HFFc6 (cell line): ENCODE measurements at places on chromosomes 12 and 14. TPM values are rescaled to one million over a fixed set of nuclear protein-coding genes. Genes with fewer than 3 reads are reported as not detected.
A peak's percentile ranks its signal among the peaks of the same experiment; 100 is the strongest.

The SLC6A13 gene
- not detected in 3 replicates for total RNA-seq

GRCh38 chr14:105126126-105126980 lies 42.2 kb downstream of the JAG2 start:
- DNase-seq: no peak
- H3K4me3 ChIP-seq: no peak overlapping the region
- H3K36me3 ChIP-seq: peaks cover 4% of the 10 kb centered on the region
- H3K4me1 ChIP-seq: no peaks in the 10 kb centered on the region
- peaks cover 43% of the 10 kb centered on the region for H3K27me3 ChIP-seq
- H3K27ac ChIP-seq: no peak overlapping the region

The LRFN5 gene
- total RNA-seq: not detected in 2 replicates

The CHGA gene
- total RNA-seq: not detected in 3 replicates

DNA sequence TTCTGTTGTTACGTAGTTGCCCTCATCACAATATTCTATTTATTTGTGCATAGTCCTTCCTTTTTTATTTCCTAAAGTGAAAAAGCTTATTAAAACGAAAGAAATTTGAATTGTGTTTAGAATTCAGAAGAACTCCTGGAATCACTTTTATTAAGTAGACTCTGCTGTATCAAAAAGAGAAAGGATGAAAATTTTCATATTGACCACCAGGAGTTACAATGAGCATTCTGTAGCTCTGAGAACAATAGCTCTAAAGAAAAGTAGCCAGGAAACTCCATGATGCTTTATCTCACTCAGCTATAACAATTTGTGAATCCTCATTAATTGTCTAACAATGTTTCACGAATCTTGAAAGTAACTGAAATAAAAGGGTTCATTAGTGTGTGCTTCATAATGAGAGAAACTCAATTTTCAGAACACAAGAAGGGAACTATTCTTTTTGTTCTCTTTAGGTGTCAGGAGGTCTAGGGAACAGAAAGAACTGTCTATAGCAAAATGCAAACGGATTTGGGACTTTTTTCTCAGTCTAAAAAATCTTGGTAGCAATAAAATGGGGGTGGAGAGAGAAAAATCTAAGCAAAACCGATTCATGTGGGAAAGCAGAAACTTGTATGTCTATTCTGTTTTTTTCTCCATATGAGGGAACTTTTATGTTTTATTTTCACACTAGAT lies 19.3 kb downstream of the ASCL1 start:
- no peaks in the 10 kb centered on the region for H3K4me1 ChIP-seq
- no peak overlapping the region for H3K4me3 ChIP-seq
- H3K27me3 ChIP-seq: no peaks in the 10 kb centered on the region; the same call in 1 of the 2 replicates
- no peak overlapping the region for H3K27ac ChIP-seq
- no peaks in the 10 kb centered on the region for H3K36me3 ChIP-seq
- DNase-seq: no peak

DNA sequence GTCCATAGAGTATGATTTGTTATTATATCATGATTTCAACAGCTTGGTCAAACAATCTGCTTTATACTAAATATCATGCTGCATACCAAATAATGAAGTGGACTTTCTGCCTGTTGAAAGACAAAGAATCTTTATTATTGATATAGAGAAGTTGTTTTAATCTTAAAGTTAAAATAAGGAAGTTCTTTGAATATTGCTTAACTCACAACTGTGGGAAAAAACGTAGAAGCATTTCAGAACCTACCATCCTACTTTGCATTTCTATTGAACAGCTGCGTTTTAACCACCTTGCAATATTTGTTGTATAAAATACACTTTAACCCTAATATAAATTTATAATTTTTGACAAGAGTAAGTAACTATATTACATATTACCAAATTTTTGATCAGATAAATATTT lies 22.9 kb upstream of the ARL1 start:
- no peak for DNase-seq
- H3K4me1 ChIP-seq: no peaks in the 10 kb centered on the region
- H3K36me3 ChIP-seq: no peaks in the 10 kb centered on the region
- no peaks in the 10 kb centered on the region for H3K27me3 ChIP-seq
- no peak overlapping the region for H3K27ac ChIP-seq
- no peak overlapping the region for H3K4me3 ChIP-seq

- peaks cover 38% of the 10 kb centered on the region for H3K4me1 ChIP-seq
- peak; percentile 3 for DNase-seq
- 0 out of 2 replicates have a peak overlapping the region, but pooled peaks have one; percentile 33 for H3K4me3 ChIP-seq
- peaks cover 5% of the 10 kb centered on the region; the same call in 1 of the 2 replicates for H3K36me3 ChIP-seq
- H3K27ac ChIP-seq: peak overlapping the region; percentile 25; the same call in 1 of the 2 replicates
- H3K27me3 ChIP-seq: no peaks in the 10 kb centered on the region
Observed at GRCh38 chr12:25759752-25760151, 198.7 kb upstream of the RASSF8 start.

DNA sequence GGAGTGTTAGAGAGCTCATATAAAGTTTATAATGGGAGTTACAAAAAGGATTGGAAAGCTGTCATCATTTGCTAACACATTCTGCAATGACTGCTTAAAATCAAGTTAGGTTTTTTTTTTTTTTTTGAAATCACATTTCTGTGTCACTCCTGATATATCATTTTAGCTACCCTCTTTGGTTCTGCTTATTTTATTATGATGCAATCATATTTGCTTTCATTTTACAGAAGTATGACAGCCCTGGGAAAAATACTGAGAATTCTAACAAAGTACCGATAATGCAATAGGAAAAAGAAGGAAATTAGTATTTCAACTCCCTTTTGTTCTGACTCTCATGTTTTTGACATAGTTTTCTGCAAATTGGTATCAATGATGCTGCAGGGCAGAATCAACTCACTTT lies 71.6 kb upstream of the MDGA2 start:
- H3K4me3 ChIP-seq: no peak overlapping the region
- H3K4me1 ChIP-seq: no peaks in the 10 kb centered on the region
- no peak overlapping the region for H3K27ac ChIP-seq
- no peaks in the 10 kb centered on the region; the same call in 1 of the 2 replicates for H3K36me3 ChIP-seq

DNA sequence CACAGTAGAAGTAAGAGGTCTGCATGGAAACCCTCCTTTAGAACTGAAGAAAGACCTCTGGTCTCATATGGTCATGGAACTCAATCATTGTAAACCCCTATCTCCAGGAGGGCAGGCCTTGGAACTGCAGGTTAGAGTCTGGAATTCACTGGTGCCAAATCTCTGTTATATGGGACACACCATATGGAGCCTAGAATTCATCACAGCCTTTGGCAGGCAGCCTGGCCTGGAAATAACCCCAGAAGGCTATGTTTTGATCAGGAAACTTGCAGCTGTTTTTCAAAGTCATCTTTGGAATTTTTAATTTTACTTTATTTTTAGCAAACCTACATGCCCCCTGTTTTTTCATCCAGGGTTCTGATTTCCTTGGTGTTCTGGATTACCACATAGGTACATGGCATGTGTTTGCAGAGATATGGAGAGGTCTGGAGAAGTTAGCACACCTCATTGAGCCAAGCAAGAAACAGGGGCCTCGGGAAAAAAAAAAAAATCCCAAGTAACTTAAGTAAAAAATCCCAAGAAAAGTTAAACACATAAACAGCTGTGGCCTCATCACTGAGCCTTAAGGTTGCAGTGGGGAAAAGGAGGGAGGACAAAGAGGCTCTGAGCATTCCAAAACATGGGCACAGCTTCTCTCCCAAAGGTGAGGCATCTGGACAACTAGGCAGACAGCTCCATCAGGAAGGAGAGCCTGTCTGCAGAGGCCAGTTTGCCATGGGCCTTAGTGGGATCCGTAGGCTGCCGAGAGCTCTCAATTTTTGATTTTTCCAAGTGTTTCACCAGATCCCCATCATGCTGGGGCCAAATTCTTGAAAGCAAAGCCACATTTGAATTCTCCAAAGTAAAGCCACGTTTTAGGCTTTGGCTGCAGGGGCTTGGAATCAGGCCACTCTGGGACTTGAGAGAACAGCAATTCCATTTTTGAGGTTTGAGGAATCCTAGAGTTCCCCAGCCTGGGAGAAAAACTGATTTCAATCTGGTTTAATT lies 339.6 kb upstream of the TBX3 start:
- H3K4me3 ChIP-seq: no peak overlapping the region
- H3K27ac ChIP-seq: no peak overlapping the region
- H3K36me3 ChIP-seq: peaks cover 4% of the 10 kb centered on the region; the same call in 1 of the 2 replicates
- peaks cover 5% of the 10 kb centered on the region; the same call in 1 of the 2 replicates for H3K4me1 ChIP-seq

GRCh38 chr12:48827026-48827425 lies 8.7 kb downstream of the CACNB3 start:
- DNase-seq: no peak
- H3K36me3 ChIP-seq: peaks cover 18% of the 10 kb centered on the region
- peaks cover 2% of the 10 kb centered on the region for H3K27me3 ChIP-seq

GRCh38 chr12:104750061-104750460 lies 208.0 kb downstream of the SLC41A2 start:
- peak overlapping the region; percentile 17 for H3K27ac ChIP-seq
- H3K36me3 ChIP-seq: no peaks in the 10 kb centered on the region
- H3K4me3 ChIP-seq: peak overlapping the region; percentile 3; the same call in 1 of the 2 replicates
- H3K27me3 ChIP-seq: peaks cover 18% of the 10 kb centered on the region

The CCDC38 gene
- not detected in 3 replicates for total RNA-seq

- H3K4me1 ChIP-seq: peaks cover 46% of the 10 kb centered on the region
- peak; percentile 65 for DNase-seq
- no peaks in the 10 kb centered on the region; the same call in none of the 2 replicates for H3K27me3 ChIP-seq
- H3K27ac ChIP-seq: peak overlapping the region; percentile 34; the same call in 1 of the 2 replicates
- no peaks in the 10 kb centered on the region for H3K36me3 ChIP-seq
- peak overlapping the region; percentile 87 for H3K4me3 ChIP-seq
Observed at GRCh38 chr12:55743406-55744339, 751 bp downstream of the GDF11 start.

DNA sequence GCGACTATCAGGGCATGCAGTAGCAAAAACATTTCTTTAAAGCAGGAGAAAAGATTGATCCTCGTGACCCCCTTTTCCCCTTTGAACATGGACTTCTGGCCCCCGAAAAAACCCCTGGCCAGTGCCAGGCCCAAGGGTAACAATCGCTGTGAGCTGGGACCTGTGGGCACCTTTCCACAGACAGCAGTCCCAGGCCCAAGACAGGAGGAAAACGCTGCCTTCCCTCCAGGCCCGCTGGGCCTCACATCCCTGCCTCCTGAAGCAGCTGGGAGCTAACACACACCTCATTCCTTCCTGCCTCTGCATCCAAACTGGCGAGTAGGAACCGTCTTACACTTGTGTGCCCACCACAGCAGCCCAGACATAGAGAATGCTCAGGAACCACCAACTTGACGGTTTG lies 1.2 kb downstream of the VWF start:
- no peak for DNase-seq
- H3K36me3 ChIP-seq: no peaks in the 10 kb centered on the region
- H3K4me3 ChIP-seq: no peak overlapping the region
- peaks cover 17% of the 10 kb centered on the region for H3K27me3 ChIP-seq
- H3K27ac ChIP-seq: no peak overlapping the region

DNA sequence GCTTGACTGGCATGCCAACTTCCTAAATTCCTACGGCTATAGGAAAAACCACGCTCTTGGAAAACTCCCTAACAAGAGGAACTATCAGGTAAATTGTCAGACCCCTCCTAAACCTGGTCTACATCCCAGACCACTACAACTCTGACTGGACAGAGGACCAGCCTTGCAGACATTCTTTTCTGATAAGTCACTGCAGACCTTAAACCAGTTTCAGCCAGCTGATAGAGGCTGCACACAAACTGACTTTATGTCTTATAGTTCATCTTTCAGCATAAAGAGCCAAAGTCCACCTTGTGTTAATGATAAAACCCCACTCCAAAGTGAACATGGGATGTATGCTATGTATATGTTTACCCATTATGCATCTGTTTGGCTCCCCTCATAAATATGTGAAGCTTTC lies 166.6 kb downstream of the KTN1 start:
- no peak overlapping the region for H3K4me3 ChIP-seq
- H3K4me1 ChIP-seq: no peaks in the 10 kb centered on the region
- no peak overlapping the region for H3K27ac ChIP-seq
- H3K36me3 ChIP-seq: no peaks in the 10 kb centered on the region

DNA sequence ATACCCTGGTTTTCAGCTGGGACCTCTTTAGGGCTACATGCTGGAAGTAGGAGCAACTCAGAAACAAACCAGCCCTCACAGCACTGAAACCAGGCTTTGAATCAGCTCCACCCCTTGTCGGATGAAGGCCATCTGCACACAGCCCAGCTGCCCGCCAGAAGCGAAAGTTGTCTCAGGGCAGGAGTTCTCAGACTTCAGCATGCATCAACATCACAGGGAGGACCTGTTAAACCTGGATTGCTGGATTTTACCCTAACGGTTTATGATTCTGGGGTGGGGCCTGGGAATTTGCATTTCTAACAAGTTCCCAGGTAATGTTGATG lies 10.9 kb downstream of the SYNDIG1L start:
- H3K27ac ChIP-seq: no peak overlapping the region
- H3K27me3 ChIP-seq: peaks cover 34% of the 10 kb centered on the region
- no peak overlapping the region for H3K4me3 ChIP-seq
- H3K36me3 ChIP-seq: no peaks in the 10 kb centered on the region
- H3K4me1 ChIP-seq: no peaks in the 10 kb centered on the region

- H3K4me3 ChIP-seq: no peak overlapping the region
- DNase-seq: no peak
- no peaks in the 10 kb centered on the region for H3K36me3 ChIP-seq
- H3K27ac ChIP-seq: no peak overlapping the region
Observed at GRCh38 chr14:70018230-70018629, 139.0 kb downstream of the SMOC1 start.

The KRT72 gene
- not detected in 2 replicates for total RNA-seq

The CLEC14A gene
- not detected in 3 replicates for total RNA-seq

The PRR4 gene
- 1.0 to 1.3 TPM (median 1.2 TPM) in 3 replicates for total RNA-seq

GRCh38 chr14:28608851-28609828 lies 157.4 kb upstream of the FOXG1 start:
- no peak overlapping the region for H3K27ac ChIP-seq
- H3K36me3 ChIP-seq: no peaks in the 10 kb centered on the region
- H3K4me3 ChIP-seq: no peak overlapping the region
- H3K27me3 ChIP-seq: no peaks in the 10 kb centered on the region
- H3K4me1 ChIP-seq: no peaks in the 10 kb centered on the region

The EPS8 gene
- total RNA-seq: 42.7 and 46.1 TPM in 2 replicates

DNA sequence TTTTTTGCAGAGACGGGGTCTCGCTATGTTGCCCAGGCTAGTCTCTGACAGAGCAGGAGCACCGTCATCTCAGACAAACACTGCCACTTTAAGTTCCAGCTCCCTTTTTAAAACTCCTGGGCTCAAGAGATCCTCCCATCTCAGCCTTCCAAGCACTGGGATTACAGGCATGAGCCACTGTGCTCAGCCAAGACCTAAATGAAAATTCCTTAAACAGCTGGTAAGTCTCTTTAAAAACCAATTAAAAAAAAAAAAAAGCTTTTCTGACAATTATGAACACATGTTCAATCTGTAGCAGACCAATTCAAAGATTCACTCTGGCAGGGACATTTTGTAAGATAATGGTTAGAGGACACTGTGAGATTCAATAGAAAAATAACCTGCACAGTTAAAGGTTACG lies 77.8 kb downstream of the HECTD4 start:
- H3K4me1 ChIP-seq: peaks cover 22% of the 10 kb centered on the region
- H3K4me3 ChIP-seq: no peak overlapping the region
- peaks cover 23% of the 10 kb centered on the region for H3K36me3 ChIP-seq
- H3K27ac ChIP-seq: peak overlapping the region; percentile 45

DNA sequence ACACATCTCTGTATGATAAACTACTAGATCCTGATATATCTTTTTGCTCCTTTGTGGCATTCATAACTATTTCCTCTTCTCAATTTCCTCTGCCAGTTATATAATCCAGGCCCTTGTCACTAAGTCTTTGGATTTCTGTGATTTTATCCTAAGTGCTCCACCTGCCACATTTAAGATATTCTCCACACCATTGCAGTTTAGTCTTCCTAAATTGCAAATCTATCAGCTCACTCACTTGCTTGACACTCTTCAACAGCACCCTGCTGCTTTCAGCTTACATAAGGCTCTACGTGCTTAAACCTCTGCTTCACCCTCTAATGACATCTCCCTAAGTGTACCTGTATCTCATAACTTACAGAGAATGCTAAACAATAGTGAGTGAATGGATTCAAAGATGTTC lies 1032.2 kb upstream of the SEL1L start:
- no peaks in the 10 kb centered on the region for H3K27me3 ChIP-seq
- H3K4me1 ChIP-seq: no peaks in the 10 kb centered on the region
- H3K36me3 ChIP-seq: no peaks in the 10 kb centered on the region
- no peak overlapping the region for H3K27ac ChIP-seq
- no peak overlapping the region for H3K4me3 ChIP-seq
- DNase-seq: no peak
